Brain pericyte (primary cell): ENCODE measurements at places on chromosomes 6 and 20.

- no peak for DNase-seq
These were observed 118.9 kb upstream of the SLC22A23 start for GRCh38 chr6:3575701-3576100.

GRCh38 chr6:5763871-5764270 is 242.9 kb downstream of the NRN1 start:
- DNase-seq = no peak

- no peak for DNase-seq
These were observed 97.9 kb upstream of the SNX9 start for GRCh38 chr6:157724960-157725741.

DNA sequence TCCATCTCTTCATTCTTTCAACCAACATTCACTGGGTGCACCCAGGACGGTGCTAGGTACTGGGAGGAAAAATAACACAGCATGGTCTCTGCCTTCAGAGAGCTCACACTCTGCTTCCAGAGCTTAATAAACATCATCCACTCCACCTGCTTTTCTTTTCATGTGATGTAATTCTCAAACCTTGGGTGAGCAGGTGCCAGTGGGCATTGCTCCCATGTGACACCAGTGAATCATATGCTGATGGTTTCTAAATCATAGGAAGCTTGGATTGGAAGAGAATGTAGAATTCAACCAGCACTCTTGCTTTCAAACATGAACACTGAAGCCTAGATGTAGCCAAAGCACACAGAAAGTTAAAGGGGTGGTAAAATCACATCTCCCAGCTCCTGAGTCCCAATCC is 189.8 kb downstream of the FOXA2 start:
- DNase-seq = no peak

- DNase-seq = no peak
These were observed 117.0 kb downstream of the PCSK2 start for GRCh38 chr20:17343656-17344452.

DNA sequence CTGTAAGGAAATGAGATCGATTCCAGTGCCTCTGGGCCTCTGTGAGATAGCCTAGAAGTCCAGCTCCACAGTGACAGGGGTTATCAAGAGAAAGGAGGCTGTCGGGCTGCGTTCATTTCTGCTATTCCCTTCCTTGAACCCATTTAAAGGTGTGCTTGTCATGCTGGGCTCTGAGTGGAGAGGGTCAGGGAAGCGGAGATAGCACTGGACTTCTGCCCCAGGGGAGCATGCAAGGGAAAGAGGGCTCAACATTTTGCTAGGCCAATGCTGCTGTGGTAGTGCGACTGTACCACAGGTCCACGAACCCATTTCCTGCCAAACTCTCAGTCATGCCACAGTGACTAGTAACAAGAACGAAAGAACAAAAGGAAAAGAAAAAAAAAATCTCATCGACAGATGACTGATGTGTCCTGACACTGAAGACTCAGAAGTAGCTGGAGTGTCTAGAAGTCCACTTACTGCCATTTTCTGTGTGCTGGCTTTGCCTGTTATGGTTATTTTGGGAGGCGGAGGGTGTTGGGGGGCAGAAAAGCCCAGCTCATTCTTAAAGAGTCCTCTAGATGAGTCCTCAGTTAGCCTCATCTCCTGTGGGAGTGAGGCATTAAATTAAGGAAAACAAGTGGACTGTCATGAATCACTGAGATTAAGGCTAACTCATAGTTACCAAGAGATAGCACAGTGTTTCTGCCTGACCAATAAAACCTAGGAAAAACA is 8.1 kb downstream of the NEDD9 start:
- no peak for DNase-seq

- DNase-seq = no peak
These were observed 25.1 kb downstream of the PARD6B start for GRCh38 chr20:50756447-50756846.

GRCh38 chr6:7644417-7644816 is 54.4 kb downstream of the SNRNP48 start:
- no peak for DNase-seq

GRCh38 chr20:57092112-57092899 is 174.1 kb downstream of the BMP7 start:
- DNase-seq = no peak

DNA sequence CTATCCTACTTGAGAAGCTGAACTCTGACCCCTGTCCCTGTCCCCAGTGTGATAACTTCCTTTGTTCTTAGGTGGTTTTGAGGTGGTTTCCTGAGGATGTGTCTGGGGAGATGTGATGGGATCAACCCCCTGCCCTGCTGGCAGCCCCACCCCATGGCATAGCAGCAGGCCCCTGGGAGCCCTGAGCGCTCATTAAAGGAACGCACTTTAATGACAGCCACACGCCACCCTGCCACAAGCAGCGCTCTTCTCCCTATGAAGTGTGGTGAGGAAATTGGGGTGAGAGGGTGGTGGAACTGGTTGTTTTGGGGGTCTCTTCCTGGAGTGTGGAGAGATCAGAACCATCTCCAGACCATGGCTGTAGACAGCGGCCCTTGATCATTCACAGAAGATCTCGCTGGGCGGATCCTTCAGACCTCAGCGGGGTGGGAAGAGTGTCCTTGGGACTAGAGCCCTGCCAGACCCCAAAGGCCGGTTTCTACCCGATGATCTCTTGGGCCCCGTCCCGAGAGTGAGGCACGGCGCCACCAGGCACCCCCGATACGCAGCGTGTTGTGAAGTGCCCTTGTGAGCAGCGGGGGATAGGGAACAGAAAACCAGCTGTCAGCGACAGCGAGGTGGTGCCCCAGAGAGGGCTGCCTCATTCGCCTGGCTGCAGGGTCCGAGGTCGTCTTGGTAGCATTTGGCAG is 45.4 kb downstream of the SYNJ2 start:
- no peak for DNase-seq

GRCh38 chr6:132758689-132759088 is 985 bp upstream of the VNN2 start:
- DNase-seq = no peak
